ENCODE measurements at places on chromosomes 12 and 14. TPM values are rescaled to one million over a fixed set of nuclear protein-coding genes. Genes with fewer than 3 reads are reported as not detected.

The RNASE4 gene
- 11.4 TPM for total RNA-seq

The PTPN6 gene
- 3.4 TPM for total RNA-seq

The RNU7-1 gene
- total RNA-seq = not detected

The INHBC gene
- not detected for total RNA-seq

The PTPRB gene
- 169 TPM for total RNA-seq

The DRAM1 gene
- 30.1 TPM for total RNA-seq

The GLIPR1 gene
- 5.4 TPM for total RNA-seq

The CLEC6A gene
- total RNA-seq = not detected

The HECTD1 gene
- 303 TPM for total RNA-seq

The OAS1 gene
- 30.7 TPM for total RNA-seq

The OASL gene
- 0.34 TPM for total RNA-seq

The TMEM179 gene
- total RNA-seq = not detected

The LBHD2 gene
- not detected for total RNA-seq

The FSCB gene
- total RNA-seq = not detected
